Fibroblast of the aortic adventitia (primary cell): ENCODE measurements at places on chromosomes 13 and 19.

GRCh38 chr13:71303144-71303543 lies 563.9 kb downstream of the DACH1 start:
- no peak for DNase-seq

DNA sequence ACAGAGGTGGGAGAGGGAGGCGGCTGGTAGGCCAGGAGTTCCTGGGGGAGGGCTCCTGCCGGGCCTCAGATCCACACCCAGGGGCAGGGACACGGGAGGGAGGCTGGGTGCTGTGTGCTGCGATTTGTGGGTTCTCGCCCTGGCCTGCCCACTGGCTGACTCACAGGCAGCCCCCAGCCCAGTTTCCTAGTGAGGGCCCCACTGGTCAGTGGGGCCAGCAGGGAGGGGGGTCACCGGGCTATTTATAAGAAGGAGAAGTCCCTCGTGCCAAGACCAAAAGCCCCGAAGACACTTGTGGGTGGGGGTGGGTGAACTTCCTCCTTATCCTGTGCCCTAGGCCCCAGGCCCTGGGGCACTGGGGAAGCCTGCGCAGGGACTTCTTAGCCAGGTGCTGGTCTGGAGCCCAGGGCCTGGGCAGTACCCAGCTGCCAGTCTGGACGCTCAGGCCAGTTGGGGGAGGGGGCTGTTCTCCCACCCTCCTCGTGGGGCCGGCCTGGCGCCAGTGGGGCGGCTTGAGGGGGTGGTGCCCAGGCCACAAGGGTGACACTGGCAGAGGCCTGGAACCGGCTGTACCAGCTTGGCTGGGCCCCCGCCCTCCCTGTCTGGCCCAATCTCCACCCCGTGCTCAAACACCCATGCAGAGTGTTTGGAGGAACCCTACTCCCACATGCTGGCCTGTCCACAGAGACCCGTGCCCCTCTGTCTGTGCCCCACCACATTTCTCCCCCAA lies 5.0 kb upstream of the JUNB start:
- no peak for DNase-seq

DNA sequence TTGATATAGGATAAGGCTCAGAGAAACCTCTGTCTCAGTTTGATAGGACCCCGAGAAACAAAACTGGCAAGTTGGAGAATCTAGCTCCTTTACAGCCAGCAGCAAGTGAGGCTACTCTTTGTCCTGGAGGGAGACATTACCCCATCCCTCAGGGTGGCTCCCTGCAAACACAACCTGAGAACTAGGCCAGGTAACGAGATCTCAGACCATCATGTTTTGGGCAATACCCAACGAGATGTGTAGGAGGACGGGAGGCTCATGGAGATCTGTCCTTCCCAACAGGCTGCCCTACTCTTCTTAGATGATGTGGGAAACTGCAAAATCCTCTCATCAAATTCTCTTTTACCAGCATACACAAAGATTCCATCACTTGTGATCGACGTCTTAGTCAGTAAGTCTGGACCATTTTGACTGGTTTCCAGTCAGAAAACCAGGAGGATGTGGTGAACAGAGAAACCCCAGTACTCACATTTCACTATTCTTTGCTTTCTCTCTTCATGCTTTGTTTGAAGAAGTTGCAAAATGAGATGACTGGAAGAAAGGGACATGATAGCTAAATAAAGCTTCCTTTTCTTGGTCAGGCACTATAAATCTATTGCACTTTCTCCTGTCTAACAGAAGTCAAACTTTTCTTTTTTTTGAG lies 6.0 kb upstream of the CTU1 start:
- no peak for DNase-seq

- DNase-seq = peak; percentile 39
Measured at GRCh38 chr19:9727644-9728043, 40.9 kb downstream of the ZNF846 start.
